Urothelium cell line (cell line): ENCODE measurements at places on chromosomes 7 and 10.

- no peak for DNase-seq
These were observed 20.8 kb downstream of the LAT2 start for GRCh38 chr7:74230446-74231231.

DNA sequence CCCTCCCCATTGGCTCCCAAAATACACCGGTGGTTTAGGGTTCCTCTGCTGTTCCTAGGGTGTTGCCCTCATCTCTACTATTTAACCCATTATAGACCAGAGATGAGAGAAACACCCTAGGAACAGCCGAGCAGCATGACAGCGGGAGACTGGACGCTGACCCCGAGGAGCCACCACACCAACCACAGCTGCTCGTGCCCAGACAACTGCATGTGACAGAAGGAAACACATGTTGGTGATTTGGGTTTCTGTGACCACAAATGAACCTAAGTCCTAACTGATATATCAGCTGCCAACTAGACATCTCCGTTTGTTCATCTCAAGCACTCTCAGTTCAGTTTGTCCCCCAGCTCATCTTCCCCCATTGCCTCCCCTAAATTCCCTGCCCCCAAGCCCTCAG lies 13.4 kb downstream of the CFAP43 start:
- DNase-seq: no peak

DNA sequence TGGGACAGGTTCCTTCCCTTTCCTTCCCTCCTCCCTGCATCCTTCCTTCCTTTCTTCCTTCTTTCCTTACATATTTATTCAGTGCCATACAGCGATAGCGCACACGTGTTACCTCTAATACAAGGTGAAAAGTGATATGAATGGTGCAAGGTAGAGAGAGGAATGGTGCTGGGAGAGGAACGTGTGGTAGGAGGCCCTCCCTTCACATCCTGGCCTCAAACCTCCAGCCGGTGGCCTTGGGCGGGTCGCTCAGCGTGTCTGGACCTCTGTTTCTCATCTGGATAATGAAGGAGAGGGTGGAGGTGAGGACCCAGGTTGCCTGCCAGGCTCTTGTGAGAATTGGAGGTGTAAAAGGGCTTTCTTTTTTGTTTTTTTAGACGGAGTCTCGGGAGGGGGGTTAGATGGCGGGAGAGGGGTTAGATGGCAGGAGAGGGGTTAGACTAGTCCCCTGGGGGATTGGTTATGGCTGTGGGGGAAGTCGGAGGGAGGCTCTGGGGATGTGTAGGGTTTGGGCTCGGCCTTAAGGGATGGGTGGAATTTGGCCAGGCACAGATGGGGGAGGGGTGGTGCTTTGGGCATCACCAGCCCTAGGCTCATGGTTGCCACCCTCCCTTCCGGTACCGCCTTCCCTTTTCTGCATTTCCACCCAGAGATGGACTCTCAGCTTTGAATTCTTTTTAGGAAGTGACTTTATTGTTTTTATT lies 14.9 kb downstream of the CHST3 start:
- DNase-seq: no peak

DNA sequence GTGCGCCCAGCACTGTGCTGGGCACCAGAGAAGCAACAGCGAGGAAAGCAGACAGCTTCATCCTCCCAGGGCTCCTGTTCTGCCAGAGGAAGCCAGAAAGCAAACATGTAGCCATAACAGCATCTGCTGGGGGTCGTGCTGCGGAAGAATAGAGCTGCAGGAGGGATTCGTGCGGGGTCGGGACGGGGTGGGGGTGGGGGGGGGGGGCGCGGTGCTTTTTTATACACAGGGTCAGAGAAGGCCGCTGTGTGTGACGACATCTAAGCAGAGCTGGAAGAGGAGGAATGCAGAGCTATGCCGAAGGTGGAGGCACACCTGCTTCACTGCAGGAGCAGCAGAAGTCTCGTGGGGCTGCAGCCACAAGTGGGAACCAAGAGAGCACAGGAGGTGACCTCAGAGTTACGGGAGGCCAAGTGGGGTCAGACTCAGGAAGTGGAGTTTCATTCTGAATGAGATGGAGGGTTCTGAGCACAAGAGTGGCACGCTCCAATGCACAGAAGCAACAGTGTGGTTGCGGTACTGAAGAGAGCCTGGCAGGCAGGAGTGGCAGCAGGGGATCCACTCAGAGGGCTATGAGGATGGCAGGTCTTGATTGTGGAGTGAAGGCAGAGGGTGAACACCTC lies 11.1 kb downstream of the PKD1L1 start:
- no peak for DNase-seq

DNA sequence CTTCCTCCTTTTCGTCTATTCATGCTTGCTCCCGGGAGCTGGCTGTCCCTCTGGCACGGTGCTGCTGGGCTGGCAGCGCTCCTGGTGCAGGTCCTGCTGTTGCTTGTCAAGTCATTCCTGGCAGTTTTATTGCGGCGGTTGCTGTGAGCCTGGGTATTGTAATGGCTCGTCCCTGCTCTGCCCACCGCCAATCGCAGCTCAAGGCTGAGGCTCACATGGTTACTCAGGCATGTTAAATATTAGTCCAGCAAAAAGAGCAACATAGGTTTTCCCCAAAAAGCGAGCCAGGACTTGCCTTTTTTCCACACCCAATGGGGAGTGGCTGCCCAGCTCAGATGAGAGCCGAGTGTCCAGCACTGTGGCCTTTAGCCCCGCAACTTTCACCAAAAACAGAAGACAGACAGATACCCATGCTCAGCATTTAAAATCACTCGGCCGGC lies 492.9 kb upstream of the FOXK1 start:
- no peak for DNase-seq

DNA sequence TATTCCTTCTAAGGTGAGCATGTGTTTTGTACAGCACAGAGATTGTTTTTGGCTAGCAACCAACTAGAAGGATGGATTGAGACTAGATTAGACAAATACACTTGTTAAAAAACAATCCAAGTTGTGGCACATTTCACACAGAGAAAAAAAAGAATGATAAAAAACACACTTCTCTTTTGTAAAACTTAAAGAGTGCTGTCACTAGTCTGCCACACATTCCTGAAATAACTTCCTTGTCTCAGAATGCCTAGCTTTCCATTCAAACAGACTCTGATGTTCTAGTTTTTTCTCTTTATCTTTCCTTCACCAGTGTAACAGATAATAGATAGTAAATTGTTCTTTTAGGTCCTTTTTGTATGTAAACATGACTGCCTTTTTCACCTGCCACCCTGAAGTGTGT lies 11.4 kb downstream of the DLD start:
- no peak for DNase-seq

- no peak for DNase-seq
These were observed 153.4 kb upstream of the THSD7A start for GRCh38 chr7:11985376-11985775.

DNA sequence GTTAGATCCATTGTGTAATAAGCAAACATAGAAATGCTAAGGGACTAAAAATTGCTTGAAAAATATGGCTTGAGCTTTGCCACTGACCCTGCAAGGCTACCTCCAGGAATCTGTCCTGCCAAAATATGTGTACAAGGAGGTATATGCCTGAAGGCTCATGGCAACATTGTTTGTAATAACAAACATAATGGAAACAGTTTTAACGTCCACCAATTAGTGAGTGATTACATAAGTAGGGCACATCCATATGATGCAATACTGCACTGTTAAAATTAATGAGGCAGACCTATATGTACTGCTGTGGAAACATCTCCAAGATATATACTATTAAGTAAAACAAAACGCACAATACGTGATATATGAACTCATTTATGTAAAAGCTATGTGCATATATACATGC lies 13.1 kb upstream of the GOT1 start:
- DNase-seq: no peak

DNA sequence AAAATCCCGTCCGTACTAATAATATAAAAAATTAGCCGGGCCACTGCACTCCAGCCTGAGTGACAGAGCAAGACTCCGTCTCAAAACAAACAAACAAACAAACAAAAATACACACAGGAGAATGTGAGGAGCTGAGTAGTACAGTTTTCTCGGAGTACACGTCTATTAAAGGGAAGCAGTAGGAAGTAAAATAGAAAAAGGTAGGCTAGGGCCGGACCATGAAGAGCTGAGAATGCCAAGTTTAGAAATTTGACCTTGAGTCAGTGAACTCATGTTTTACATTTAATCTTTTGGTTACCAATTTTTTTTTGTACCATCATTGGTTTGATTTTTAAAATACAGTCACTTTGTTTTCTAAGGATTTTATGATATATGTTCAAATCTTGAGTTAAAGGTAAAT lies 64.1 kb downstream of the KAT6B start:
- DNase-seq: no peak

GRCh38 chr7:69211739-69212138 lies 386.5 kb upstream of the AUTS2 start:
- DNase-seq: no peak

DNA sequence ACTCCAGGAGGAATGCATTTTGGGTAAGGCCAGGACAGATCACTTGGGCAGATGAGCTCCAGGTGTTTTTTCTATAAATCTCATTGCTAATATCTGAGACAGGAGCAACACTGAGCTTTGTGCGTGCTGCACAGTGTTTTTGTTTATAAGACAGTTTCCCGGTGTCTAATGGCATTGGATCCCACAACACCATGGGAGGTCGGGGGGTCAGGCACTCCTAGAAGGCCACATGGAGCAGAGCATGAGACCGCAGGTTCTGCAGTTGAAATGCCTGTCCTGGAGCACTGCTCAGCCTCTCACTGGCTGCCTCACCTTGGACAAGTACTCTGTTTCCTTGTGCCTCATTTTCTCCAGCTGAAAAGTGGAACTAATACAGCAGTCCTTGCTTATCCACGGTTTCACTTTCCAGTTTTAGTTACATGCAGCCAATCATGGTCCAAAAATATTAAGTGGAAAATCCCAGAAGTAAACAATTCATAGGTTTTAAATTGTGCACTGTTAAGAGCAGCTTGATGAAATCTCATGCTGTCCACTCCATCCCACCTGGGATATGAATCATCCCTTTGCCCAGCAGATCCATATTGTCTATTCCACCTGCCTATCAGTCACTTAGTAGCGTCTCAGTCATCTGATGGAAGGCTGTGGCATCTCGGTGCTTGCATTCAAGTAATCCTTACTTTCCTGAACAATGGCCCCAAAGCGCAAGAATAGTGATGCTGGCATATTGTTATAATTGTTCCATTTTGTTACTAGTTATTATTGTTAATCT lies 35.2 kb downstream of the ATXN7L1 start:
- DNase-seq: no peak

DNA sequence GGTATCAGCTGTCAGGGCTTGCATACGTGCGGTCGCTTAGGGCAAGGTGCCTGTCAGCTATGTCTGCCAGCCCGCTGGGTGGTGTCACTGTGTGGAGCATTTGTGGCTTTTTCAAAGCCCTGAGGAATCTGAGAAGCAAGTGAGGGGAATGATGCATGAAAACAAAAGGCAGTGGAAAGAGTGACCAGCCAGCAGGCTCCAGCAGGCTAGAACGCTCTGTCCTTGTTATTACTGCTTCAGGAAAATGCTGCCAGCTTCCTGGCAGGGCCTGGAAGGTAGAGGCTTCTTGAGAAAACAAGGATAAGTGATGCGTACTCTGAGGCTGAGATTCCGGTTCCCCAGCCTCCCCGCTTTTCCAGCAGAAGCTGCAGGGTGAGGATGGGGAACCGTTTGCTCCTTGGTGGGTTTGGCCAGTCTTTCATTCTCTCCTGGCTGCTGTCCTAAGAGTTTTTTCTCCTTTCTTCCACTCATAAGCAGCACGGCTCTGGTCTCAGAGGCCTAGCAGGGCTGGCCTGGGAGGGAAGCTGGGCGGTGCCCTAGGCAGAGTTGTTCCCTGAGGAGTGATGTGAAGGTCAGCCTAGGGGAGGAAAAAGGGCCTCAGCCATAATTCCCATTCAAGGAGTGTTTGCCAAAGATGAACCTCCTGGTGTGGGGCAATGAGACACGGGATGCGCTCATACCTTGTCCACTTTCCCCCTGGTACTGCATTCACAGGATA lies 42.8 kb upstream of the MKLN1 start:
- DNase-seq: no peak

DNA sequence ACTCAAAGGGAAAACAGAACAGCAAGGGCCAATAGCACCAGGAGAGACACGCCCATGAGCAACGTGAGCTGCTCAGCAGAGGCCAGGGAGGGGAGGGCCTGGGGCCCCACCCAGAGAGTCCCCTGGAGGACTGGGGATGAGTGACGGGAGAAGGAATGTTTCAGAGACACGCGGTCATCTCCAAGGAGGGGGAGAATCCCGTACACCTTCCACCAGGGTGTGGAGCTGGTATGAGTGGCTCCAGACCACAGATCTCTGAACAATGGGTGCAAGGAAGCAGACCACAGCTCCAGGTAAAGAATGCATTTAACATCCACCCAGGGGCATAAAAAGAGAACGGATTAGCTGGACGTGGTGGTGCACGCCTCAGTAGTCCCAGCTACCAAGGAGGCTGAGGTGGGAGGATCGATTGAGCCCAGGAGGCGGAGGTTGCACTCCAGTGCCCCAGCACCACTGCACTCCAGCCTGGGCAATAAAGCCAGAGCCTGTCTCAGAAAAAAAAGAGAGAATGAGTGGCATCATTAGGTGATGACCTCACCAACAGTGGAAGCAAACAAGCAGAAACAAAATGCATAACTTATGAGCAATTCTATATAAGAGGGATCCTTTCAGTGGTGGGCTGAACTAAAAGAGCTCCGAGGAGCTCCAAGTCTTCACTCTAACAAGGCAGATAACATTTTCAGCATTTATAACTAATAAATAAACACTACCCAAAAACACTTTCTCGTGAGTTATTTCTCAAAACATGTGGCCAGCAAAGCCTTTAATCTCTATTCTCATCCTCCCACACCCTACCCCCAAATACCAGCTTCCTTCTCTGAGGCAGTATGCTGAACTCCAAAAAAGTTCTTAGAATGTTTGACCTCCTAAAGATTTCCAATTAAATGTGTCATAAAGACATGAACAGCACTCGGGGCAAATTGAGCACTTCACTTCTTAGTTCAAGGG lies 12.5 kb downstream of the PSAP start:
- DNase-seq: peak; percentile 75

GRCh38 chr10:84026821-84027257 lies 112.5 kb upstream of the GHITM start:
- DNase-seq: peak; percentile 31
